Activated naive CD4-positive, alpha-beta T cell treated with anti-CD3 and anti-CD28 coated beads, Interleukin-2, amount 10 ng/mL, durations not matched to agents 7 days and 5 days (primary cell): ENCODE measurements at places on chromosomes 5 and 9.

DNA sequence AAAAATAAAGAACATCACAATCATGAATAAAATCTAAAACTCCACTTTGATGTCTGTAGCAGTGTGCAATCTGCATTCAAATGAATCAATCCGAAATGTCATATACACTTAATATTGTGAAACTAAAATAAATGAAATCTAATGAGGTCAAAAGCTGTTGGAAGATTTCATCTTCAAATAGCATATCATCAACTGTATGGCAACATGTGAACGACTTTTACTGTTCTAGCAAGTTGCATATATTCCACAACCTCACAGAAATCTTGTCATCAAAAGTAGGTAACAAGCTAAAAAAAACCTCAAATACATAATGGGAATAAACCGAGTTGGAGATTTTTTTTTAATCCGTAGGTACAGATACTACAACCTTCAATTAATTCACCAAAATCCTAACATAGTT is 1.2 kb downstream of the PTBP3 start:
- peaks cover 14% of the 10 kb centered on the region for H3K36me3 ChIP-seq
- peaks cover 47% of the 10 kb centered on the region for H3K4me1 ChIP-seq
- DNase-seq: no peak
- H3K27ac ChIP-seq: peak overlapping the region; percentile 97
- H3K27me3 ChIP-seq: peaks cover 4% of the 10 kb centered on the region
- peak overlapping the region; percentile 98 for H3K4me3 ChIP-seq

DNA sequence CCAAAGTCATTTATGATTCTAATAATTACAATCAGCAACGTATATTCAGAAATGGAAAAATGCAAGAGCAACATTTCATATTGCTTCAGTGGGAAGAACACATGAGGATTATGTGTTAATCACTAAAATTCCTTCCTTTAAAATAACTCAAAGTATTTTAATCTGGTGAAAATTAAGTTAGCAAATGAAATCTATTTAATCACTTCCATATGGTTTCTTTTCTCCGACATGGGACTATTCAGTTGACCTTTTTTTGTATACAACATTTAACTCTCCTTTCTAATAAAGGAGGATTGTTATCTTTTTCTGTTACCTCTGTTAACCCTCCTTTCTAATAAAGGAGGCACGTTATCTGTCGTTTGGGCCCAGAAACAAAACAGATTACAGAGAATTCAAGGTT is 59.9 kb downstream of the HOMER1 start:
- no peaks in the 10 kb centered on the region for H3K27me3 ChIP-seq
- H3K27ac ChIP-seq: no peak overlapping the region
- no peaks in the 10 kb centered on the region for H3K4me1 ChIP-seq
- no peaks in the 10 kb centered on the region for H3K36me3 ChIP-seq
- DNase-seq: no peak

DNA sequence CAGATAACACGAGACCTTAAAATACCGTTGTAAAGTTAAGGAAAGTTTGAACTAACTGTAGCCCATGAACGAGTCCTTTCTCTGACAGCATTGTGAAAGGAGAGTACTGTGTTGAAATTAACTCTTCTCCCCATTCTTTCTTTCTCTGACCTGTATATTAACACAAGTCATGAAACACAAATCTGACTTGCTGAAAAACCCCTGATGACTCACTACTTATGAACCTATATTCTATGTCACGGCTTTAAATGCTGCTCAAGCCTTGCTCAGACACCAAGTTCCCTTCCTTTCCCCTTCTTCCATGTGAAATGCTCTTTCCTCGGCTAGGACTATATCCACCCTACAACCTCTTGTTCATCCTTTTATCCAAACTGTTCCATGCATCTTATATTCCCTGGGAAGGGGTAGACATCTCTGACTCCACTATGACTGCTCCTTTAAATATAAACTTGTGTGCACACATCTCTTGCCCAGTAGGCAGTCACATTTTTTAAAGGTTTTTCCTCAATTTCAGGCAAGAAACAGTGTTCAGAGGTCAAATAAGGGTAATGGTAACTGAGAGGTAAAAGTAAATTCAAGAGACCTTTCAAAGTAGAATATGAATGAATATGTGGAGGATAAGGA is 142.9 kb downstream of the NFIB start:
- DNase-seq: no peak
- H3K4me3 ChIP-seq: no peak overlapping the region
- H3K36me3 ChIP-seq: no peaks in the 10 kb centered on the region
- no peak overlapping the region for H3K27ac ChIP-seq
- no peaks in the 10 kb centered on the region for H3K27me3 ChIP-seq
- no peaks in the 10 kb centered on the region for H3K4me1 ChIP-seq

- H3K27me3 ChIP-seq: no peaks in the 10 kb centered on the region
- H3K4me3 ChIP-seq: no peak overlapping the region
- peaks cover 24% of the 10 kb centered on the region for H3K4me1 ChIP-seq
- DNase-seq: no peak
- no peak overlapping the region for H3K27ac ChIP-seq
Measured at GRCh38 chr5:154271466-154271865, 80.9 kb downstream of the GALNT10 start.

DNA sequence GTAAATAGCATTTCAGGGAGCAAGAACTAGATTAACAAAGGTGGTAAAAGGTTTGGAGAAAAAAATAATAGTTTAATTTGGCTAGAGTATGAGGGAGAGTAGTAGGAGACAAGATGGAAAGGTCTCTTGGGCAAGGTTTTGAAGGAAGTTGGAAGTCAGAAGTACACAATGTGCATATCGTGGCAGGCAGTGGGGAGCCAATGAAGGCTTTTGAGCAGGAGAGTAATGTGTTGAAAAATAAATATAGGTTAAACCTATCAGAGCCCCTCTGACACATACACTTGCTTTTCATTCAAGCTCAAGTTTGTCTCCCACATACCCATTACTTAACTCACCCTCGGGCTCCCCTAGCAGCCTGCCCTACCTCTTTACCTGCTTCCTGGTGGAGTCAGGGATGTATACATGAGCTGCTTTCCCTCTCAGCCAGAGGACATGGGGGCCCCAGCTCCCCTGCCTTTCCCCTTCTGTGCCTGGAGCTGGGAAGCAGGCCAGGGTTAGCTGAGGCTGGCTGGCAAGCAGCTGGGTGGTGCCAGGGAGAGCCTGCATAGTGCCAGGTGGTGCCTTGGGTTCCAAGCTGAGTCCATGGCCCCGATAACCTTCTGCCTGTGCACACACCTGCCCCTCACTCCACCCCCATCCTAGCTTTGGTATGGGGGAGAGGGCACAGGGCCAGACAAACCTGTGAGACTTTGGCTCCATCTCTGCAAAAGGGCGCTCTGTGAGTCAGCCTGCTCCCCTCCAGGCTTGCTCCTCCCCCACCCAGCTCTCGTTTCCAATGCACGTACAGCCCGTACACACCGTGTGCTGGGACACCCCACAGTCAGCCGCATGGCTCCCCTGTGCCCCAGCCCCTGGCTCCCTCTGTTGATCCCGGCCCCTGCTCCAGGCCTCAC is at the start of gene CA9:
Gene CA9 (plus strand): TSS at position 797 of the 893 bp plus-strand sequence. CDS start 32 bp downstream, at position 829.
- peaks cover 14% of the 10 kb centered on the region for H3K4me1 ChIP-seq
- no peak for DNase-seq
- H3K27ac ChIP-seq: no peak within 1 kb of the TSS
- H3K36me3 ChIP-seq: no peaks in the 10 kb centered on the region
- peaks cover 59% of the 10 kb centered on the region for H3K27me3 ChIP-seq

GRCh38 chr5:125249400-125249799 is 503.0 kb upstream of the ZNF608 start:
- H3K27ac ChIP-seq: no peak overlapping the region
- no peaks in the 10 kb centered on the region for H3K36me3 ChIP-seq
- no peaks in the 10 kb centered on the region for H3K27me3 ChIP-seq

DNA sequence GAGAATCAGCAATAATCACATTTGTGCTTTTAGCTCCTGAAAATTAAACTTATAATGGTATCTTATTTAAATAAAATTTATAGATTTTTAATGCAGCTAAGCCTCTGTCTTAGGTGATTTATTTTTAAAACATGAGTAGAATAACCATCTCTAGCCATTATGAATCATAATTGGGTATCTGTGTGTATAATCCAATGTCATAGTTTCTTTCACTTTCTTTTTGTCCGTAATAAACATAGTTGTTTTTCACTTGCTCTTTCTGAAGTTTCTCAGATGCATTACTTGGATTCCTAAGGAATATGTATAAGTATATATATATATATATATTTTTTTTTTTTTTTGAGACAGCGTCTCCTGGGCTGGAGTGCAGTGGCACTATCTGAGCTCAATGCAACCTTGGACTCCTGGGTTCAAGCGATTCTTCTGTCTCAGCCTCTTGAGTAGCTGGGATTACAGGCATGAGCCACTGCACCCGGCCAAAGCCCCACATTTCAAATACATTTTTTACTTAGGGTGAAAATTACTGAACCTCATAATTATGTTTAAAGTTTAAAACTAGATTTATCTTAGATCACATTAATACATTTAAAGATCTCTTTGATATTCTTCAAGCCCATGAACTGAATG is 377.1 kb downstream of the PRDM9 start:
- no peak overlapping the region for H3K27ac ChIP-seq
- no peaks in the 10 kb centered on the region for H3K36me3 ChIP-seq
- DNase-seq: no peak
- H3K4me3 ChIP-seq: no peak overlapping the region
- H3K4me1 ChIP-seq: no peaks in the 10 kb centered on the region
- H3K27me3 ChIP-seq: no peaks in the 10 kb centered on the region
